ENCODE measurements at places on chromosomes 6 and 20.

GRCh38 chr20:40073535-40074111 is 615.4 kb downstream of the MAFB start:
- DNase-seq, result no peak

GRCh38 chr6:52077961-52078625 is 9.3 kb downstream of the PKHD1 start:
- DNase-seq, result peak; percentile 49

- DNase-seq, result no peak
Observed at GRCh38 chr20:61673152-61673847, 392.4 kb downstream of the TAF4 start.

- no peak for DNase-seq
Observed at GRCh38 chr6:107540465-107540857, 50.5 kb downstream of the SOBP start.

DNA sequence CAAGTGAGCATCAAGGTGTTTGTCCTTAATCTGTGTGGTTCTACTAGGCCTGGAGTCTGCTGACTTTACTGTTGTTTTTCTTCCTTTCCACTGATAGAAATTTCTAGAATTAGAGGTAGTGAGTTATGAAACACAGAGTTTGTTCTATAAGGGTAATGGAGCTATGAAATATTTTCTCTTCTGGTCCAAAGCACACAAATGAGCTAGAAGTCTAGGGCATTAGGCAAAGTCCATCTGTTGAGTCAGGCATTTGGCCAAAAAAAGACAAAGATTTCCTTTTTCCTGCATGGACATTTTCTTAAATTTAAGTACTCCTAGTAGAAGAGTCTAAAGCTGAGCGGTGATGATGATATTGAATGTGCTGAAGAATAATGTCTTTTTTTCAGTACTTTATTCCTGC is 174.3 kb upstream of the STXBP5 start:
- no peak for DNase-seq

DNA sequence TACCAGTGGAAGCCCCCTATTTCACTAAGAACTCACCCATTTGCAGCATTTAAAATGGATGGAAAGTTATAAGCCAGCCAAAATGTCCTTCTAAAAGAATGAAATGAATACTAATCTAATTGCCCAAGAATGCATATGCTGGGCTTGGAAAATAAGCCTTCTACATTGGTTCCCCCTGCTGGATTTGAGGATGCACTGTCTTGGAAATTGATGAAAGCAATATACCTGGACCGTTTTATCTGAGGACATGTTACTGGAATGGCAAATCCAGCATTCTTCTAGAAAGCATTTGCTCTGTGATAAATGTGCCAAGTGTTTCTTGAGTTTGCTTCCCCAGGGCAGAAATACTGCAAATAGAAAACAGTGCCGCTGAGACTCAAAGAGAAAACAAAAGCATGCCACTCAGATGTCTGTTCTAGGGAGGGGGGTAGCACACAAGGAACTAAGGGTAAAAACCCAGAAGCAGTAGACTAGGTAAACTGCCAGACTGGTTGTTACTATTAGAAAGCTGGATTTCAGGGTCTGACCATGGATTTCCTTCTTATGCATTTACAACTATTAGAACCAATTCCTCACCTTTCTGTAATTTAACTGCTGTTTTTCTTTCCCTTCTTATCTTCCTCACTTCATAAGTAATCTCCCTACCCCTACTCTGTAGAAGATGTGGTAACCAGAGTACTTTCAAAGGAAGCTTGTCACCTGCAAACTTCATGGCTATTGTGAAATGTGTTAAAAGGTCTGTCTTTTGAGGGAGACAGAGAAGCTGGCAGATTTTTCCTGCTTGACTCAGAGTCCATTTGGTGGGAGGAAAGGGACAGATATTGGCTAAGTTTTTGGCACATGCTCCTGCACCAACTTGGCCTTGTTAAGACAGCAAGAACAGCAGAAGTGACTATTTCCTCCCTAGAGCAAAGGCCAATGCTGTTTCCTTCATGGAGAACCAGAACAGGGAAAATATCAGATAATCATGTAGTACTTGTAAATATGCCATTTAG is 642.6 kb downstream of the KIF16B start:
- peak; percentile 52 for DNase-seq

DNA sequence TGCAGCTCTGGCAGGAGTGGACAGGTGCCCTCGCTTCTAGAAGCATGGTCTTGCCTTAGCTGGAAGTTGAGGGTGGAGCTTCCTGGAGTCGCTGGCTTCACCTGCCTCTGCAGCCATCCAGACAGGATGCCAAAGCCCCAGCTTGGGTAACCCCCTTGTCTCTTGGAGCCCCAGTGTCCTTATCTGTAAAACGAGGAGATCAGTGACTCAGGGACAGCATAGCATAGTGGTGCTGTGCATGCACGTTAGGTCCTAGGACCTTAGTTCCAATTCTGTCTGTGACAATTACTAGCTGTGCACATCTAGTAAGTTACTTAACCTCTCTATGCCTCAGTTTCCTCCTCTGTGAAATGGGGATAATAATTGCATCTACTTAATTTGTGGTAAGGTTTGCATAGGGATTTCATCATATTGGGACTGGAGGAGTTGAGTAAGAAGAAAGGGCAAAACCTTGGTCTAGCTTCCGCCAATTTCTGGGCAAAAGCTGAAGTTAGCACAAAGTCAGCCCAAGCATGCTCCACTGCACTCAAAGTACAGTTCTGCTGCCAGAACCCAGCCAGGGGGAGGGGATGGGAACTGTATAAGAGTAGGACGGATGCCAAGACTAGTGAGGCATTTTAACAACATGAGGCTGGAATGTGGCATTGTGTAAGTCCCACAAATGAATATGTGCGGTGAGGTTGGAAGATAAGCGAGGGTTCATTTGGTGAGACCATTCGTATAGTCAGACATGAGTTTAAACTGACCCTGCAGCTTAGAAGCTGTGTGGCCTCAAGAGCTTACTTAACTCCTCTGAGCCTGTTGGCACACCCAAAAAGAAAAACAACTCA is 24.5 kb downstream of the TOX2 start:
- peak; percentile 98 for DNase-seq

GRCh38 chr6:151205721-151206600 is 33.8 kb upstream of the AKAP12 start:
- DNase-seq, result no peak

DNA sequence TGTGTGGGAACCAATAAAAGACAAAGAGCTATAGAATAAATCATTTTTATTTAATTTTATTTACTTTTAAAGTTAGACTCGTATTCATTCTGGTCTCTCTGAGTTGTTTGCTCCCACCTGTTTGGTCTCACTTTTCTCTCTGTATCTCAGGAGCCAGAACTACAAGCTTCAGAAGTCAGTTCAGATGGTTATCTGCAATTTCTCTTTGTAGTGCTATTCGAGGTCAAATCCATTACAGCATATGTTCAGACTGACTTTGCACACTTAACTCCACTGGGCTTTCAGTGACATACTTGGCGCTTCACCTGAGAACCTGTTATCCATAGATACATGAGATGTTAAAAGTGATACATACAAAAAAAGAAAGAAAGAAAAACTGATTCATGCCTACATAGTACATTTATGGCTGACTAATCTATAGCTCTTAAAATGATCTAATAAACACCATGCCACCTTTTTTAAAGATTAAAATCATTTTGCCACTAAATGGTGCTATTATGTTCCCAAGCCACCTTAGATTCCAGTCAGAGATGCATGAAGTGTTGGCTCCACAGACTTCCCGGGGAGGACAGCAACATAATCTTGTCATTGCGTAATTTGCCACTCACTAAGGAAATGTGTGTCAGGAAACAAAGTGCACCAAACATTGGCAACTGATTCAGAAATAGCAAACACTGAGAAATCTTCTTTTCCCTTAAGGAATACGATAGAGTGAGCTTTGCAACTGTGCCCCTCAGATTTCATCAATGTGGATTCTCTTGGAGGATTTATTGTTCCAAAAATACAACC is 396.7 kb downstream of the HACE1 start:
- DNase-seq, result no peak

DNA sequence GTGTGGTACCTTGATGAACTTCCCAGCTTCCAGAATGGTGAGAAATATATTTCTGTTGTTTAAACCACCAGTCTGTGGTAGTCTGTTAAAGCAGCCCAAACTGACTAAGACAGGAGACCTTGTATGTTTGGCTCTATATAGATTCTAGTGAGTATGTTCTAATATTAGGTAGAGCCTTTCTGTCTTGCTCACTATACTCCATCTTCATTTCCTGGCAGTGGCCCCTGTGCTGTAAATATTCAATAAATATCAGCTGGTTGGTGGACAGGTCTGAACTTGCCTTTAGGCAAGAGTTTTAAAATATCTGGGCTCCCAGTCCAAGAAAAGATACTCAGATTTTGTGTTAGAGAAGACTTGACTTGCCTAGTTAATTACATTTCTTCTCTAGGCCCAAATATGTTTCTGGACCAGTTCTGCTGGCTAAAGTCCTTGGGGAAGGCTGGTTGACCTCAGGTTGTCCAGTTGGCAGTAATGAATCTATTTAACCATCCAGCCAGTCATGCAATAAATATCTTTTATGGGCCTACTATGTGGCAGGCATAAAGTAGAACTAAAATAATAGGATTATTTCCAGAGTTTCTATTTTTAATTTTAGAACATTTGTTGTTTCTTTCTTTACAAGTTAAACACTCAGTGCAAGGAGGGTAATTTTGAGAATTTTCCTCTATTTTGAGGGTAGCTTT is 22.3 kb downstream of the PPP1R14C start:
- DNase-seq, result no peak

- no peak for DNase-seq
Observed at GRCh38 chr6:89555806-89556205, 82.7 kb downstream of the LYRM2 start.

- no peak for DNase-seq
Observed at GRCh38 chr6:37004044-37004980, 1.1 kb upstream of the FGD2 start.

DNA sequence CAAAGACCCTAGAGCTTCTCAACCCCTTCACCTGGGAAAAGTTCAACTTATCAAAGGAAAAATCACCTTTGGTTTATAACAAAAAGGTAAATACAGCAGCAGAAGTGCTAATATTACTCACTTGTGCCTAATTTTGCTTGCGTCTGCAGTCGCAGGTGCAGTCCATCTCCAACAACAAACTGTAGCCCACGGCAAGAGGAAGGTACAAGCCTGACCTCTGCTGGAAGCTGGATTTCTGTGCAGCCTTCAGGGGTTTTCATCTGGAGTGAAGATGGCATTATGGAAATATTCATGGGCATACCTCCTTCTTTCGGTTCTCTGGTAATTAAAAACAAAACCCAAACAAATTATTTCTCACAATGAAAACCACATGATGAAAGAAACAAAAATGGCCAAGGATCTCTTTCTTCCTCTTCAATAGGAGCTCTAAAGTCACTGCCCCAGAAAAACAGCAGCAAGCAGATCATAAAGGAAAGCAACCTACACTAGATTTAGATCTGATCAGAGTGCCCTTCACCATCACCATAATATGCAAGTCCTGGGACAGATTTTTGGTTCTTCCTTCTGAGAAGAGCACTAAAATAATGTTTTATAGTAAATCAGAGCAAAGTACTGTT is 7.8 kb downstream of the UBE3D start:
- peak; percentile 23 for DNase-seq

DNA sequence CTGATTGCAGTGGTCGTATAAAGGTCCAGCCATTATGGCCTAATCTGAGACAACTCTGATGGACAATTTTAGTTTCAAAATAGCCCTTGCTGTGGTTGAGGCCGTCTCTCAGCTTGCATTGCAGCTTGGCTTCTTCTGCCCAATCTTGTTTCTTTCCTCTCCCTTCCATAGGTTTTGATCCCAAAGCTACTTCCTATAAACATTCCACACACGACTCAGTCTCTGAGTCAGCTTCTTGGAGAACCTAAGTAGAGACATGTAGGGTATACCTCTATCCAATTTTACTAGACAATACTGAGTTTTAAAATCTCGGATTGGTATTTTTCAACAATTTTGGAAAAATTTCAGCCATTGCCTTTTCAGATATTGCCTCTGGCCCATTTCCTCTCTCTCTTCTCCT is 13.4 kb downstream of the IYD start:
- no peak for DNase-seq
